ENCODE measurements at places on chromosomes 3 and 15. TPM values are rescaled to one million over a fixed set of nuclear protein-coding genes. Genes with fewer than 3 reads are reported as not detected.

The ROPN1 gene
- not detected for total RNA-seq

The PLCH1 gene
- 0.34 TPM for total RNA-seq

The ZDHHC19 gene
- total RNA-seq: not detected

The NDN gene
- total RNA-seq: 6.5 TPM

The ZNF774 gene
- total RNA-seq: 8.5 TPM

The IL17RC gene
- 9.2 TPM for total RNA-seq

The CPEB1 gene
- not detected for total RNA-seq

The PP2D1 gene
- total RNA-seq: not detected

The CIP2A gene
- total RNA-seq: 1.4 TPM

The PAQR5 gene
- 0.68 TPM for total RNA-seq

The ISLR2 gene
- total RNA-seq: under 0.01 TPM

The ITIH3 gene
- total RNA-seq: not detected

The PLA2G4E gene
- 0.14 TPM for total RNA-seq

The NEDD4 gene
- 78.6 TPM for total RNA-seq

The DNAH12 gene
- under 0.01 TPM for total RNA-seq

The CYP8B1 gene
- total RNA-seq: not detected

The KBTBD13 gene
- not detected for total RNA-seq

The NRG4 gene
- 0.85 TPM for total RNA-seq

The CHRNA5 gene
- total RNA-seq: 2.1 TPM

The CHRFAM7A gene
- total RNA-seq: 0.36 TPM

The FANCD2 gene
- total RNA-seq: 2.4 TPM

The PPP4R2 gene
- 156 TPM for total RNA-seq

The FMN1 gene
- 0.34 TPM for total RNA-seq

The CD86 gene
- 0.07 TPM for total RNA-seq

The GOLGA8N gene
- 3.1 TPM for total RNA-seq

The WWTR1 gene
- 21.6 TPM for total RNA-seq

The ZNF502 gene
- total RNA-seq: 6.2 TPM

The AADACL2 gene
- total RNA-seq: not detected

The ANKRD34C gene
- total RNA-seq: not detected

The LIPH gene
- total RNA-seq: 2.4 TPM

The LHFPL4 gene
- total RNA-seq: under 0.01 TPM

The C3orf52 gene
- 15.4 TPM for total RNA-seq

The CPB1 gene
- total RNA-seq: not detected

The CSPG5 gene
- 0.36 TPM for total RNA-seq

The SCG3 gene
- total RNA-seq: not detected

The TUSC2 gene
- 15.7 TPM for total RNA-seq

The FOXL2 gene
- total RNA-seq: 1.1 TPM

The SNTN gene
- total RNA-seq: not detected

The TBC1D5 gene
- 131 TPM for total RNA-seq

The DPPA4 gene
- not detected for total RNA-seq

The MUSTN1 gene
- total RNA-seq: not detected

The KIF7 gene
- 2.7 TPM for total RNA-seq

The C3orf49 gene
- total RNA-seq: not detected

The PARP9 gene
- total RNA-seq: 6.5 TPM

Measured in nasal cavity respiratory epithelium epithelial cell of viscerocranial mucosa (primary cell).